ELF-1 (cell line): ENCODE measurements at places on chromosomes 2 and 18.

GRCh38 chr2:216879727-216880508, 20.1 kb upstream of the TNP1 start:
- no peak for DNase-seq

- DNase-seq: peak; percentile 47
Observed at GRCh38 chr2:96869822-96870625, at the start of gene SEMA4C. Gene SEMA4C, minus strand, starts transcription at chr2:96870080. Its CDS starts 2,194 bp downstream, at chr2:96867886.

DNA sequence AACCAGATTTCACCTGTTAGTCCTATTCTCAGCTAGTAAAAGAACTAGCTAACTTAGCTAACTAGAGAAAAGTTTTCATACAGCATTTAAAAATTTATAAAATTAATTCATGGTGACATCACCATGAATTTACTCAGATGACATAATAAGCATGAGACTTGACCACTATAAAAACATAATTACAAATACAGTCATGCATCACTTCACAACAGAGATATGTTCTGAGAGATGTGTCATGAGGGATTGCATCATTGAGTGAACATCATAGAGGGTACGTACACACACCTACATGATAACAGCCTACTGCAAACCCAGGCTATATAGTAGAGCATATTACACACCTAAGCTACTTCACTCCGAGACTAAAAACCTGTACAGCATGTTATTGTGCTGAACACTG, 481.3 kb upstream of the CHAC2 start:
- no peak for DNase-seq

- DNase-seq: no peak
Observed at GRCh38 chr2:201176081-201176481, 6.9 kb upstream of the CASP10 start.

GRCh38 chr2:172427990-172428831, 825 bp downstream of the ITGA6 start:
- DNase-seq: peak; percentile 81

DNA sequence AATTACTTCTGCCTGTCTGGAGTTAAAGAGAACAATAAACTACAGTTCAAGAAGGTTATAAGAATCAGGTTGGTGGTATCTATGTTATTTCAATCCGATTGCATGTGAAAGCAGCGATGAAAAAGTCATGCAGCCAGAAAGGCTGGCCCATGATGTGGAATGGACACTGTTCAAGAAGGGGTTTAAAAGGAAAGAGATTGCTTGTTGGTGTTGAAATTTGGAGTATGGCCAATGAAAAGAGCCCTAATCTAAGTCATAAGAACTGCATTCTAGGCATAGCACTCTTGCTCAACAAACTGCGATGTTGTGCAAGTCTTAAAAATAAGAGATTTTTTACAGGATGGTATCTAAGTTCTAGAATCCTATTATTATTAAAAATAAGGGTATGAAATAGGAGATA, 61.3 kb downstream of the EFEMP1 start:
- no peak for DNase-seq

DNA sequence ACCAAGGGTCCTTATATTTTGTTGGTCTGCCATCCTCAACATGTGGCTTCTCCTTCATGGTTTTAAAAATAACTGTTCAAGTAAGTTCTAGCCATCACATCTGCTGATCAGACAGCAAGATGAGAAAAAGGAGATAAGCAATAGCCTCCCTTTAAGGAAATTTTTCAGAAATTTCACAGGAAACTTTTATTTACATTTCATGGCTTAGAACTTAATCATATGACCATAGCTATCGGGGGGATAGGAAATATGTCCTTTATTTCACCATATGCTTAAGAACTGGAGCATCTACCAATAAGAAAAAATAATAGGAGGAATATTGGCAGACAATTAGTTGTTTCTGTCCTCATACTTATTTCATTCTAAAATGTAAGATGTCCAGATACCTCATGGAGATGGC, 16.2 kb downstream of the ATF2 start:
- no peak for DNase-seq

DNA sequence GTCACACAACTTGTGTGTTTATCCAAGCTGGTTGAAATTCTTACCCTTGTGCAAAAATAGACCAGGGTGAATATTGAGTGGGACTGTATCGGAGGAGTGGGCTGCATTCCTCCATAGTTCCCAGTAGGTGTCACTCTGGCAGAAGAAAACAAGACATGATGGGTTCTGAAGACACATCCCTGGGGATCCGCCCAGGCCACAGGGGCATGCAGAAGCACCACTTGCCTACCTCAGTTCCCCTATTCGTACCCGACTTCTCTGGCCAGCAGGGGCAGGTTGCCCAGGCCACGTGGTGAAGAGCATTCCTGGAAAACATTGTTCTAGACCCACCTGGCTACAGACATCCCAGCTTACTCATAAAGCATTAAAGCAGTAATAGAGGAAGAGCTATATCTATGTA, 168.2 kb downstream of the FAM210A start:
- peak; percentile 48 for DNase-seq

- DNase-seq: peak; percentile 16
Observed at GRCh38 chr2:141728886-141729285, 401.9 kb downstream of the LRP1B start.

- no peak for DNase-seq
Observed at GRCh38 chr2:132654968-132655367, 15.0 kb downstream of the LYPD1 start.

GRCh38 chr2:69376403-69376802, 10.6 kb downstream of the GFPT1 start:
- no peak for DNase-seq

DNA sequence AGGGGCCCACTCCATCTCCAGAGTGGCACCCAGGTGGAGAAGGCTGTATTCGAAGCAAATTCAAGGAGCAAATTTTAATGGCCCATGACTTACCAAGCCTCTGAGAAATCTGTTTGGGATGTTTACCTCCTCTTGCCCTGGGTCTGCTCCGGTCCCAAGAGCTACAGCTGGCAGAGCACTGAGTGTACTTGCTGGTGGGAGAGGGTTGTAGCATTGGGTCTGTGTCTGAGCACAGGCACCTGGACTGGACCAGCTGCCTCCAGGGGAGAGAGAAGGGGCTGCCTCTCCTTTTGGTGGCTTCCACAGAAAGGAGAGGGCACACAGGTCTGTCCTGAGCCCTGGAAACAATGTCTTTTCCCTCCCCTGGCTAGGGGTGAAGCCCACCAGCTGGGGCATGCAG, 9.8 kb downstream of the EN1 start:
- no peak for DNase-seq
